ENCODE measurements at places on chromosomes 7 and 10.

- DNase-seq: no peak
These were observed 619 bp downstream of the EXOC4 start for GRCh38 chr7:133253519-133253875.

- DNase-seq: no peak
These were observed at the start of gene EFCAB10 for GRCh38 chr7:105581066-105581811. Gene EFCAB10, minus strand, starts transcription at chr7:105581493. Its CDS starts 30 bp downstream, at chr7:105581463.

- no peak for DNase-seq
These were observed 13.6 kb downstream of the TBATA start for GRCh38 chr10:70771311-70772194.

GRCh38 chr10:129728905-129729795 lies 234.9 kb downstream of the EBF3 start:
- DNase-seq: no peak

GRCh38 chr7:47570649-47571050 lies 11.3 kb downstream of the TNS3 start:
- DNase-seq: no peak

DNA sequence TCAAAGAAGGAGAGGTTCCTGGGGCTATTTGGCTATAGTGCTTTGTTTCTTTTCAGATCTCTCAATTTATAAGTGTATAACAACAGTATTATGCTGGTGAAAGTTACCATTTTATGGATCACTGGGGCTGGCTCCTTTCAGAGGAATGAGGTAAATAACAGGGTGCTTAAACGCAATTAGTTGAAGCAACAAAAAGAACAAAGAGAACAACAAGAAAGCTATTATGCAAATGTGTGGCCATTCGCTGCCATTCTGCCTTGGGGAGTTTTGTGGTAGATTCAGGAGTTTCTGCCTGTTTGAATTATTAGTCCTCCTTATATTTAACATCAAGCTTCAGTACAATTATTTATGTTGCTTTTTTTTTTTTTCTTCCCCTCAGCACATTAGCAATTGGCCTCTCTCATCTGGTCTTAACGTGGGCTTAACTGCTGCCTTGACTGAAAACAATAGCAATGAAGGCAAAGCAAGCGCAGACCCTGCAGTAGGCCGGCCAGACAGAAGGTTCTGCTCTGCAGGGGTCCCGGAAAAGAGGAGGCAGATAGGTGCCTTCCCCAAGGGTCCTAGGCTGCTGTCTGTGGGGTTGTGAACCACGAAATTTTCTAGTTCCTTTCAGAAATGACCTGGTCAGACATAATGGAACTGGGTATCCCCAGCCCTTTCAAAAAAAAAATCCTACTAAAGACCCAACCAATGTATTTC lies 339.9 kb upstream of the PODXL start:
- DNase-seq: no peak

DNA sequence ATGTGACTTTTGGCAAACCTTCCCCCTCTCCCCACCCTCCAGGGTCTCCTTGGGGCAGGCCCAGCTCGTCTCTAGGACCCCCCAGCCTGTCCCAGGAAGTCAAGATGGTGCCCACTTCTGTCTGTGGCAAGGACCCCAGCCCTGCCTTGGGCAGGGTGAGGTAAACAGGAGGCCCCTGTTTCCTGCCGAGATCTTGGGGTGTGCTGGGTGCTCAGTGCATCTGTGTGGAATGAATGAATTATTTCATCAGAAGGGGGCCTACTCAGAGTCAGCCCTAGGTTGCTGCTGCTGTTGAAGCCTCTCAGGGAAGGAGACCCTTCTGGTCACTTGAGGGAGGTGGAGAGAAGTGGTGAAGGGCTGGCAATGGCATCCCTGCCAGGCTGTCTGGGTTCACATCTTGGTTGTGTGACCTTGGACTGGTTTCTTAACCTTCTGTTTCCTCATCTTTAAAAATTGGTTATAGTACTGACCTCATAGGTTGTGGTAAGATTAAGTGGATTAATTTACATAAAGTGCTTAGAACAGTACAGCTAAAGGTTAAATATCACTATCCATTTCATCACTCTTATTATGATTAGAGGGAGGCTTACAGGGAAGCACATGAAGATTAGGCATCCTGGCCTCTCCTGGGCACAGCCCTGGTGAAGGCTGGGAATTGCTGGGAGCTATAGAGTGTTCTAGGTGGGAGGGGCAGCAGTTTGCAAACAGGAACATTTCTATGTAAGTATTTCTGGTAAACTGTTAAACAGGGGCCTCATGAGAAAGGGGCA lies 67.7 kb downstream of the ZMIZ1 start:
- no peak for DNase-seq

DNA sequence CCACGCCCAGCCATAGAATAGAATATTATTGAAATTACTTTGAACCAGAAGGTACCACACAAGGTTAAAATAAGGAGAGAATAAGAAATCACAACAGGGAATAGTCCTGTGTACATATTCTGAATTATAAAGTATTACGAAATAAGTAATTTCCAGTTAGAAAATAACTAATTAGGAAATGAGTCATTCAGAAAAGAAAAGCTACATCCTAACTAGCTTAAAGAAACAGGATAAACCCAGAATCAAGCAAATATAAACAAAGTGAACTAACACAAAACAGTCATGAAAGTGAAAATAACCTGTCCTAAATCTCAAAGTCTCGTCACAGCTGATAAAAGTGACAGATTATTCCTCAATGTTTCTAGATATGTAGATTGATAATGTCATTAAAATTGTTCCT lies 74.8 kb upstream of the NEBL start:
- no peak for DNase-seq

DNA sequence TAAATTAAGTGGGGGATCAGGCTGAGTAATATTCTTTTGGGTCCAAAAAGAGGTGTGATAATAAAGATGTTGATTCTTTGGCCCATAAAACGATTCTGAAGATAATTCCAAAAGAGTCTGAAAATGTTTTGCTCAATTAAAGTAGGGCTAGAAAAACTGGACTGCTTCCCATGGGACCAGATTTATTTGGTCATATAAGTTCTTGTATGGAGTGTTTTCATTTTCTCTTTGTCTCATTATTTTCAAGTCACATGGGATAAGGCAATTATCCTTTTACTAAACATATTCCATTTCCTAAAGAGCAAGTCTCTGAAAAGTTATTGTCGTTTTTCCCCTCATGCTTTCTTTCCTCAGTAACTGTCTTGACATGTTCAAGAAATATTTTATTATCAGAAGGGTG lies 41.5 kb downstream of the CDK6 start:
- no peak for DNase-seq

GRCh38 chr7:138000081-138000701 lies 1.7 kb downstream of the CREB3L2 start:
- DNase-seq: no peak

DNA sequence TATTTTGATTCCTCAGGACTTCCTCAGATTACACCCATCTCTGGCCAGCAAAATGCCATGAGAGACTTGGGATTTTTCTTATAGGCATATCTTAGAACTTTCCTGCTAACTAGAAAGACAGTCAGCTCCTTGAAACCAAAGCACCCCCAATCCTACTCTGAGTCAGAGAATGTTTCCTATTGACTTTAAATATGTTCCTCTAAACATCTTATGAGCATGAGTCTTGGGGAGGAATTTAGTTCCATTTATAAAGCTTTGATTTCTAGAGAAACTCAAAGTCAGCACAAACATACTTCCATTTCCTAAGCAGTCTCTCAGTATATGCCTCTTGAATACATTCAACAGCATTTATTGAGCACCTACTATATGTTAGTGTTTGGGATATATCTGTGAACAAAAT lies 128.5 kb downstream of the INHBA start:
- no peak for DNase-seq

DNA sequence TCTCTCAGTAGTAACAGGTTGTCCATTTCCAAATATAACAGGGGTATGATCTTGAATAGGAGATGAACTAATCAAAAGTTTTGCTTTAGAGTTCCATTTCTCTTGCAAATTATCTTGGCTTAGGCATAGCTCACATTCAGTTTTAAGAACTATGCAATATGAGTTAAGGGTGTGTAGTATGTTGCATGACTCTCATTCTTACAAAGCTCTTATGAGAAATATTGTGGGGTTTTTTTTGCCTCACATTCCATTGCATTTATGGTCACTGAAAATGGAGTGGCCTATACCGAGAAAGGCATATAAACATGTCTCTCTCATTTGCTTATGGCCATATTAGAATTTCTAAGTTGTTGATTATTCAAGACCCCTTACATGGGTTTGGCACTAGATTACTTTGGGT lies 48.5 kb upstream of the LAMB1 start:
- DNase-seq: no peak

GRCh38 chr7:36735172-36735571 lies 10.9 kb upstream of the AOAH start:
- DNase-seq: no peak

DNA sequence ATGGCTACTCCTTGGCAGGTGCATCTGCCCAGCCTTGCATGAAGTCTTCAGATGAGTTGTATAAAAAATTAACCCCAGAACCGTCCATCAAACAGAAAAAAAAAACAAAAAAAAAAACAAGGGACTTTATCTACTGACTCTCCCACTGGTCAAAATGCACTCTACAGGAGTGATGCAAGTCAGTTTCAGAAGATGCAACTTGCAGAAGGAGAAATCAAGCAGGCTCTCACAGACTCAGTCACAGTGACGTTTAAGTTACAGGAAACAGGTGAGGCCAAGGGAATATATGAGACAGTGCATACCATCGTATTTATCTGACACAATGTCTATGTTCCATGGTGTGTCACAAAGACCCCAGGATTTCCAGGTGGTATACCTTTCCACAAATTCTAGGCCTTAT lies 17.5 kb upstream of the PRPS1L1 start:
- DNase-seq: no peak

- no peak for DNase-seq
These were observed 311.5 kb downstream of the REEP3 start for GRCh38 chr10:63832686-63833085.

GRCh38 chr7:134710854-134711624 lies 64.4 kb downstream of the BPGM start:
- DNase-seq: no peak

GRCh38 chr7:131183611-131184119 lies 144.0 kb upstream of the MKLN1 start:
- DNase-seq: no peak

GRCh38 chr7:2668401-2668800 lies 19.6 kb upstream of the AMZ1 start:
- no peak for DNase-seq

DNA sequence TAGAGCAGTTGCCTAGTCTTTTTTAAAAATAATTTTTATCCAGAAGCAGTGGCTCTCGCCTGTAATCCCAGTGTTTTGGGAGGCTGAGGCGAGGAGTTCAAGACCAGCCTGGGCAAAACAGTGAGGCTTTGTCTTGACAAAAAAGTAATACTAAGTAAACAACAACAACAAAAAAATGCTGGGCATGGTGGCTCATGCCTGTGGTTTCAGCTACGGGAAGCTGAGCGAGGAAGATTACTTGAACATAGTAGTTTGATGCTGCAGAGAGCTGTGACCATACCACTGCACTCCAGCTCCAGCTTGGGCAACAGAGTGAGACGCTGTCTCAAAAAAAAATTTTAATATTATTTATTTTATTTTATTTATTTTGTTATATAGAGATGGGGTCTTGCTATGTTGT lies 31.3 kb upstream of the TPST1 start:
- no peak for DNase-seq

- no peak for DNase-seq
These were observed 327.7 kb upstream of the STEAP1 start for GRCh38 chr7:89826557-89826956.

DNA sequence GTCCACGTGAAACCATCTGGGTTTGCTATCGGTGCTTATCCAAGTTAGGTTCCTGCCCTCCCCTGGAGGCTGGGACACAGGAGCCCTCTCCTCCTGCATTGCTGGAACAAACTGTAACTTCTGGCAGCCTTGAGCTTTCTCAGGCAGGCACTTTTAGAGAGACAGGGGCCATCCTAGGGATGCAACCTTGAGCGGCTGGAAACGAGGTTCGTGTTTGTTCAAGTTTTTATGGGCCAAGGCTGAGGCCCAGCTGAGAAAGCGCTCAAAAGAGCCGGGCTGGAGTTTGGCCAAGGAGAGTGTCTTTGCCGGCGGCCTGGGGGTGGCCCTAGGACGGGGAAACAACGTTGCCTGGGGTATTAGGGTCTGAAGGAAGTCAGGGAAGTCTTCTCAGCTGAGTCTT lies 5.5 kb upstream of the MMD2 start:
- DNase-seq: no peak

- DNase-seq: no peak
These were observed 18.3 kb upstream of the RALA start for GRCh38 chr7:39605087-39605486.

- DNase-seq: no peak
These were observed 6.1 kb upstream of the CPA4 start for GRCh38 chr7:130286881-130287280.

GRCh38 chr7:31333291-31333690 lies 7.2 kb downstream of the NEUROD6 start:
- no peak for DNase-seq

DNA sequence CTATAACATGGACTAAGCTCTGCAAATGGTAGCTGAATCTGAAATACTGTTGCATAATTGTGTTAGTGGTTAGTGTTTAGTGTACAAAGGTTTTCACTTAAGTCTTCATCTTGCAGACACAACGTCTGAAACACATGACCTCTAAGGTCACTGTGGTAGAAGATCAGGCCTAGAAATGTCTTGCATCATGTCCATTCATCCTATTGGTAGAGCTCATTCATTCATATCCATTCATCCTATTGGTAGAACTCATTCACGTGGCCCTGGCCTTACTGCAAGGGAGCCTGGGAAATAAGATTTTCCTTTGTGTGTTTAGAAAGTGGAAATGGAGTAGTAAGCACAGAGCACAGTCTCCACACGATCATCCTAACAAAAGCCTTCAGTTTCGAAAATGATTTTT lies 485.8 kb downstream of the PLXNA4 start:
- no peak for DNase-seq

DNA sequence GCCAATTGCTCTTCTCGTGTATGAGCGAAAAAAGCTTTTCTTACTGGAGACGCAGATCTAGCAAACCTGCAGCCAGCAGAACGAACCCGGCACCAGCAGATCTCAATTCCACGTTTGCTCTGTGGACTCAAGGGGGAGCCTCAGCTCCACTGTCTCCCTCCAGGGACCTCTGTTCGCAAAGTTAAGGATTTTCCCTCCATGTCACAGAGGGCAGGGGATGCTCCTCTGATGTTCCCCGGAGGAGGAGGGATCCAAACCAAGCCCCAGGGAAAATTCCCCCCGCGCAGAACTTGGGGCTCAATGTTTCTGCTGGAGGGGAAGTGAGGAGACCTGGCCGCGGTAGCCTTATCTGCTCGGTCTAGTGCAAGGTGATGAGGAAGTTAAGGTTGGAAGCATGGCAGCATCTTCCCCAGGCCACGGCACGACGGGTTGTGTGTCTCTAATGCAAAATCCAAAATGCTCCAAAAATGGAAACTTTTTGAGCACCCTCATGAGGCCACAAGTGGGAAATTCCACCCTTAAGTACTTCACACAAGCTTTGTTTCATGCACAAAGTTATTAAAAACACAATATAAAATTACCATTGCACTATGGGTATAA lies 9.0 kb downstream of the IQCE start:
- DNase-seq: no peak

GRCh38 chr7:44646176-44646920 lies 39.9 kb downstream of the OGDH start:
- no peak for DNase-seq

- no peak for DNase-seq
These were observed 237.4 kb downstream of the CAMK1D start for GRCh38 chr10:12586741-12587140.
